HepG2 (cell line): ENCODE measurements at places on chromosomes 1 and 21.

DNA sequence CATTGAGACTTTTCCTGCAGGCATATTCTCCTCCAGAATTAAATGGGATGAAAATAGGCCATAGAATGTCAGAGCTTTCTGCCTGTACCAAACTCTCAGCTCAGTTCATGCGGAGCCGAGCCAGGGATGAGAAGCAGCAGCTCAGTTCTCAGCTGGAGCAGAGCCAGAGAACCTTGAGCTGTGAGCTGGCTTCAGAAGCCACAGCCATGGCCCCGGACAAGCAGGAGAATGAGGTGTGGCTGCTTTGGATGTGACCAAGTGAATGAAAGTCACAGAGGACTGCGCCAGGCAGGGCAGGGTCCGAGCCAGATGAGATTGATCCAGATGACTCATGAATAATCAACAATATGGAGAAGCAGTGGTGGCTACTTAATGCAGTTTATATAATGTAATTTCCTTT is 633.8 kb downstream of the NCAM2 start:
- DNase-seq, result no peak

DNA sequence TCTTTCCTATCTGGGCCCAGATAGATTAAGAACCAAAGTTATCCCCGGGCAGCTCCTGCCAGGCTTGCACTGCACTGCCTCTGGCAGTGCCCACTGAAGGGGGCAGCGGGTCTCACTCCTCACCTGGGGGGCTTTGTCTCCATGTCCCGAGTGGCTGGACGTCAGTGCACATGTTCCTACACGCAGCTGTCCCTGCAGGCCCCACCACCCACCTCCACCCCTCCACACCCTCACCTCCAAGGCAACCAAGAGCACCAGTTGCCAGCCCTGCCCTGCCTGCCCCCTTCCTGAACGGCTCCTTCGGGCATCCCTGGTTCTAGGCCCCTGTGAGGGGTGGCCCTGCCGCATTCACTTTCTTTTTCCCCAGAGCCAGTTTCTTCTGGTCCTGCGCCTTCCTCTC is 147.2 kb downstream of the PEX14 start:
- no peak for DNase-seq

- no peak for DNase-seq
Measured at GRCh38 chr1:113219377-113219776, 146.4 kb downstream of the LRIG2 start.

GRCh38 chr21:37028570-37028969 is 22.1 kb downstream of the RIPPLY3 start:
- DNase-seq, result no peak

GRCh38 chr1:8969937-8970336 is 24.3 kb downstream of the CA6 start:
- DNase-seq, result no peak

- no peak for DNase-seq
Measured at GRCh38 chr1:196078691-196079090, 529.5 kb downstream of the KCNT2 start.

DNA sequence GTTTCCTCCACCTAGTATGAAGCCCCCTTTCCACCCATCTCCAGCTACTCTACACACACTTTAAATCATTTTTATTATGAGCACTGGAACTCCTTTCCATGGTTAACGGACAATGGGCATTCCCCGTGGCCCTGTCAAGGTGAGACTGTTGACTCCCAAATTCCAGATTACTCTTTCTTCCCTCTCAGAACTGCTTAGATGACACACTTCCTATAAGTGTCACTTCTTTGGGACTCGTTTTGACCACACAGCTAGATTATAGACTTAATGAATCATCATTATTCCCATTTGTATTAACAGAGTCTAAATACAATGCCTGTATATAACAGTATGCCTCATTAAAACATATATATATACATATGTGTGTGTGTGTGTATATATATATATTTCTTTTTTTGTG is 215.1 kb downstream of the BRINP3 start:
- no peak for DNase-seq

DNA sequence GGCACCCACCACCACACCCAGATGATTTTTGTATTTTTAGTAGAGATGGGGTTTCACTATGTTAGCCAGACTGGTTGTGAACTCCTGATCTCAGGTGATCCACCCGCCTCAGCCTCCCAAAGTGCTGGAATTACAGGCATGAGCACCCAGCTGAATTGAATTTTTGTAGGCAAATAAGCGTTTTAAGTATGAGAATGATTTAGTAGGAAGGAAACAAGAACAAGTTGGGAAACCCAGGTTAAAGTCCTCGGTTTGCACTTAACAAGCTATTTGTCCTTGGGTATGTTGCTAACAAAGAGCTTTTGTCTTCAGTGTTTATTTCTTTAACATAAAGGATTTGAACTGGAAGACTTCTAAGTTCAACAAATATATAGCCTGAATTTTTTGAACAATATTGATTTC is 23.9 kb downstream of the BTF3L4 start:
- peak; percentile 97 for DNase-seq

DNA sequence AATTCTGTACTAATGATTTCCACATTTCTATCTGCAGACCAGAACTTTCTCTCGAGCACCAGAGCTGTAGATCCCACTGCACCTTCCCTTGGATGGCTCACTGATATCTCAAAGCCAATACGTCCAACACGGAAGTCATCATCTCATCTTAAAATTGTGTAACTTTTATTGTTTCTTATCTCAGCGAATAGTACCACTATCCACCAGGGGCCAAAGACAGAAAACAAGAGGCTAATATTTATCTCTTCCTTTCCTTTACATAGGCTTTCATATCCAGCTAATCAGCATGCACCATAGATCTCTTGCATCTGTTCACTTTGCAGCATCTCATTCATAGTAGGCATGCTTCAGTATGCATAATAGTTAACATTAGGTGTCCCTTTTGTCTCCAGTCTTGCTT is 303.6 kb downstream of the PTPRC start:
- DNase-seq, result no peak

- DNase-seq, result no peak
Measured at GRCh38 chr1:77672374-77672773, 10.1 kb downstream of the ZZZ3 start.

- no peak for DNase-seq
Measured at GRCh38 chr1:57312869-57313268, 111.0 kb downstream of the DAB1 start.

GRCh38 chr1:4027008-4027407 is 126.9 kb upstream of the C1orf174 start:
- DNase-seq, result no peak

DNA sequence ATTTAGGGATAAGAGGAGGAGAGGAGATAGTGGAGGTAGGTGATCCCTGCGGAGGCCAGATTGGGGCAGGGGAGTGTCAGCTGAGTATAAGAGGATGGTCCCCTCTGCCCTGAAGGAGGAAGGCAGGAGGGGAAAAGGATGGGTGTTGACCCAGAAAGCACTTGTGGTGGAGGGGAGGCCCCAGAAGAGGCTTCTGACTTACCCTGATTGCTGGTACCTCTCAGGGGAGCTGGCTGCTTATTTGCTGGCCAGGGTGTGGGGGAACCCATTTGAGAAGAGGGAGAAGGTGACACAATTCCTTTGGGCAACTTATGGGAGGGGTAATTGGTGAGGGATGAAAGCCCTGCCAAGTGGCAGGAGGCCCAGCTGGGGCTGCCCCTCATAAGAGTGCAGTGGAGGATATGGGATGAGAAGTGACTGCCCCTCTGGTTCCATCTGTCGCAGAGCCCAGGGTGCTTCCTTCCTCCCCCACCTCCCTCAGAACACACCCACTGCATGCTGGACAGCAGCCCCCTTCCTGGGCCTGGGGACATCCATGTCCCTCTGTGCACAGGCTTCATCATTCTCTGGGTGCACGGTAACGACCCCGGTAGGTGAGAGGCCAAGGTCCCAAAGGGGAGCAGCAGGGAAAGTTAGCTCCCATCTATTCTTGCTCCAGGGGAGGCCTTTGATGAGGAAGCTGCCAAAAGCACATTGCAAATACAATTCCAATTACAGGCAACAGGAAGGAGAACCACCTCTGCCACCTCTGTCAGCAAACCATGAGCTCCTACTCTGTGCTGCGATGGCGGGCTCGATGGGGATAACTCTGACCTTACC is 1.4 kb upstream of the PCSK9 start:
- no peak for DNase-seq

DNA sequence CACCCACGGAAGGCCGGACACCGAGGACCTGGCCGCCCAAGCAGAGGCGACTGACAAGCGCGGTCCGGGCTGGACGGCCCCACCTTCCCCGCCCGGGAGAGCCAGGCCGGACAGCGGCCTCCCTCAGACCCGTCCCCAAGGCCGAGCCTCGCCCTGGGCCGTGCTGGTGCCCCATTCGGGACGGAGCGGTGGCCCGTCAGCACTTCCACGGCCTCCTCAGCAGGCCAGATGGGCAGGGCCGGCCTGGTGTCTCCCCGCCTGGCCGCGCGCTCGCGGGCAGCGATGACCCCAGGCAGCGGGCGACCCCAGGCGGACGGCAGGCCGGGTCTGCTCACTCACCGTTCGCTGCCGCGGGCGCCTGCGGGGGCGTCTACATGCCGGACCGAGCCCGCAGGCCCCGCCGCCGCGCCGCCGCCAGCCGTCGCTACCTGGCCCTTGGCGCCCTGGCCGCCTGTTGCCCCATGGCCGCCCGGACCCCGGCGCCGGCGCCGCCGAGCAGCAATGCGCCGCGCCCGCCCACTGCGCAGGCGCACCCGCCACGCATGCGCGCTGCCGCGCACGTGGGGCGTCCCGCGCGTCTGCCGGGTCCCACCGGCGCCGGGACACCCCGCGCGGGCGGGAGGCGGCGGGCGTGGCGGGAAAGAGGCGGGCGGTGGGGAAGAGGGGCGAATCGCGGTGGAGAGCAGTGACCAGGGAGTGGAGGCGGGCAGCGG is at the start of gene NADK:
Gene NADK (minus strand): TSS at position 521 of the 713 bp plus-strand sequence. CDS start 13,064 bp downstream, outside the sequence.
- no peak for DNase-seq

- no peak for DNase-seq
Measured at GRCh38 chr1:58318157-58319005, 228.1 kb downstream of the OMA1 start.

DNA sequence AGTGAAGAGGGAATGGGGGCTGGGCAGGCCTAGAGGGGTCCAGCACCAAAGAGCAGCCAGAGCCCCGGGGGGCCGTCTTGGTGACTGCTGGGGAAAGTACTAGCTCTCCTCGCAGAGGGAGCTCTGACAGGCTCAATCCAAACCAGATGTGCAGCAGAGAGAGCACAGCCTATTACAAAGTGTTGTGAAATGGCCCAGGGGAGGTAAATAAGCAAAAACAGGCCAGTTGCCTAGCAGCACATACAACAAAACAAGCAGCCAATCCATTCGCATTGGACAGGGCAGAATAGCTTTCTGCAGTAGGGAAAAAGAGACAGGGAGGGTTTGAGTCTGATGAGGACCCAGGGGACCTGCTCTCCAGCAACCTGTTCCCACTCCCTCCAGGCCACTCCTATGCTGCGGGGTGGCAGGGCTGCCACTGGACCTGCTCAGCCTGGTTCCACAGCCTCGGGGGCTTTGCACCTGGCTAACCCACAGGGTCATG is 239.6 kb upstream of the FGGY start:
- DNase-seq, result peak; percentile 64

DNA sequence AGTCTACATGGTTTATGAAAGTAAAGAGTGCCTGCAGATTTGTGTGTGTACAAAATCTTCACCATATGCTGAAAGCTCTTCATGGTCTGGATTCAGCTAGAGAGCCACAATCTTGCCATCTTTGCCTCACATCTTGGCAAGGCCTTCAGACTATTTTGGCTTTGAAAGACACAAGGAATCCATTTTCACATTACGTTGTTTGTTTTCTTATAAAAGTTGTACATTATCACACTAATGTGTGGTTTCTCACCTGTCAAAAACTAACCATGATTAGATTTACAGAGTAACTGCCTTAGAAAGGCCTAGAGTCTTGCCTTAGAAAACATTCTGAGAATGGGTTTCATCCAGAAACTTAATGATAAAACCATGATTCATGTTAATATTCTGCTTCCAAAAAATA is 494.6 kb downstream of the NEGR1 start:
- no peak for DNase-seq

DNA sequence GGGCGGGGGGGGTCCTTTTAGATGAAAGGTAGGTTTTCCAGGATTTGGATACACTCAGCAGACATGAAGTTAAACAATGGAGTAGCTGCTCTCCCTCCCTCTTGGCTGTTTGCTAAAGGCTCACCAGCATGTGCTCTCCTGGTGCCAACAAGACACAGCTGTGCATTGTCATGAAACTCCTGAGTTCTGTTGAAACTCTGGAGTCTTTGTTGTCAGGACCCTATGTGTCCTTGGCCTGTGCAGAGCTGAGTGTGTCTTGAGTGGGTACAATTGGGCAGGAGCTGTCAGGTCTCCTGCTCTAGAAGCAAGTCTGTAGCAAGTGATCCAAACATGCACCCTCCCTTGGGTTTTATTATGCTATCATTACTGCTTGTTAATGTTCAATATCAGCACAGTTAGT is 12.7 kb downstream of the TBX19 start:
- DNase-seq, result no peak

DNA sequence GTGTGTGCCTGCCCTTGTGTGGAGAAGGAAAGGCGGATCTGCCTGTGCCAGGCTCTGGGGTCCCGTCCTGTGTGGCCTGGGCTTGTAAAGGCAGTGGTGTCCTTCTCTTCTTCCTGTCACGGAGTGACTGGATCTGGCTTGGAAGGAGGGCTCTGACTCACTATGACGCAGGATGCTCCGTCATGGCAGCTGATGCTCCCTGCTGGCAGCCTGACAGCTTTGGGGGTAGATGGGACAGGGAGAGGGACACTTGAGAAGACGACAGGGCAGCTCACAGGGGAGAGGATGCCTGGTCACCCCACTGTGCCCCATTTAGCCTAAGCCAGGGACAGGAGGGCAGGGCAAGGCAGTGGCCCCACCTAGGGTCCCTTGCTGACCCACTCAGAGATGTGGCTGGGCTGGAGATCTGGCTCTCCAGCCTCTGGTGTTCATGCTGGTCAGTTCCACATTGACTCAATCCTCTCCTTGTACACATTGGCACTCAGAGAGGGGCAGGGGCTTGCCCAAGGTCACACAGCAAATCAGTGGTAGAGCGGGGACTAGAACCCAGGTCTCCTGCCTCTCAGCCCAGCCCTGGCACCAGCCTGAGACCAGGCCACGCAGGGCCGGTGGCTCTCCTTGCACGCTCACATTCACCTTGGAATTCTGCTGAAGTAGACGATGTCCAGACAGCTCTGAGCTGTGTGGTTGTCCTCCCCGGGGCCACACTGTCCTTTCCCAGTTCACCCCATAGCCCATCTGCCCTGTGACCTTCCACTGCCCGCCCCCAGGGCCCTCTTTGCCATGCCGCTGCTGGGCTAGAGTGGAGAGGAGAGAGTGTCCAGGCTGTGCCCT is 2.8 kb upstream of the FAM131C start:
- DNase-seq, result no peak

GRCh38 chr21:34216718-34217032 is 143.3 kb downstream of the MRPS6 start:
- DNase-seq, result no peak

DNA sequence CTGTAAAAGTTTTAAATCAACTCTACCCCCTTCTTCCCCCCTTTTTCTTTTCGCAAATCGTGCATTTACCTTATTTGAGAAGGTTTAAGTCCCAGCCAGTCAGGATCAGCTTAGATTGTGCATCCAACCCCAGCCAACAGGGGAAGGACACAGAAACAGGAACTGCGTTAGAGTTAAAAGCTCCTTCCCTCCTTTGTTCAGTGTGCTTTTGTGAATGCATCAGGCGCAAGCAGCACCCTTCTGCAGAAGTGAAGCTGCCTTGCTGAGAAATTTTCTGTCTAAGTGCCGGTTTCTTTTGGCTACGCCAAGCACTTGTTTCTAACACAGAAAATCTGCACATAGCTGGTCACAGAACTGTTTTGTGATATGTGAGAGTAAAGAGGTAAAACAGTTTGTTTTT is 56.2 kb upstream of the PRRC2C start:
- no peak for DNase-seq
